A549 treated with RU486 at 1 μM for 4 hours (cell line): ENCODE measurements at places on chromosomes 5 and 9. TPM values are rescaled to one million over a fixed set of nuclear protein-coding genes. Genes with fewer than 3 reads are reported as not detected.

The CCNJL gene
- 10.8 to 13.7 TPM (median 12.8 TPM) in 5 replicates for total RNA-seq

The MEGF9 gene
- total RNA-seq, result 14.0 to 29.7 TPM (median 26.6 TPM) in 5 replicates

The ECPAS gene
- 38.5 to 52.0 TPM (median 39.8 TPM) in 5 replicates for total RNA-seq

The CLK4 gene
- 8.7 to 10.2 TPM (median 8.9 TPM) in 5 replicates for total RNA-seq

The SLC6A7 gene
- total RNA-seq, result 0.03 TPM in 3 of 5 replicates, not detected in the others

The HTR4 gene
- total RNA-seq, result not detected in 5 replicates

The TNFAIP8 gene
- total RNA-seq, result 16.0 to 42.0 TPM (median 24.8 TPM) in 5 replicates

The NUDT12 gene
- total RNA-seq, result 0.98 to 1.8 TPM (median 1.6 TPM) in 5 replicates

The RIC1 gene
- total RNA-seq, result 9.2 to 12.9 TPM (median 12.5 TPM) in 5 replicates

The PALM2AKAP2 gene
- total RNA-seq, result 0.22 to 0.51 TPM (median 0.46 TPM) in 5 replicates

The AJM1 gene
- 3.1 to 4.4 TPM (median 4.0 TPM) in 5 replicates for total RNA-seq

The ENTREP1 gene
- 0.28 to 0.71 TPM (median 0.49 TPM) in 5 replicates for total RNA-seq

The GABRA1 gene
- total RNA-seq, result not detected in 5 replicates

The SLU7 gene
- 43.5 to 66.4 TPM (median 47.9 TPM) in 5 replicates for total RNA-seq

The ITGA2 gene
- total RNA-seq, result 16.6 to 32.9 TPM (median 29.0 TPM) in 5 replicates

The STKLD1 gene
- total RNA-seq, result 0.08 to 1.4 TPM (median 0.67 TPM) in 5 replicates

The ANKRD18B gene
- 3.2 to 10.0 TPM (median 9.0 TPM) in 5 replicates for total RNA-seq

The SLC36A2 gene
- total RNA-seq, result not detected in 5 replicates

The SPATA9 gene
- total RNA-seq, result 0.42 TPM in 1 of 5 replicates, not detected in the others

The C5orf52 gene
- not detected in 5 replicates for total RNA-seq

The PCSK1 gene
- total RNA-seq, result 0.35 to 0.97 TPM (median 0.67 TPM) in 5 replicates

The PPIC gene
- 13.8 to 17.8 TPM (median 15.9 TPM) in 5 replicates for total RNA-seq

The C9orf153 gene
- 0.23 to 0.43 TPM in 2 of 5 replicates, not detected in the others for total RNA-seq

The SARDH gene
- total RNA-seq, result 0.05 to 0.18 TPM (median 0.07 TPM) in 3 of 5 replicates, not detected in the others

The GARIN3 gene
- not detected in 5 replicates for total RNA-seq

The PLAC8L1 gene
- total RNA-seq, result 0.29 TPM in 1 of 5 replicates, not detected in the others

The IL13 gene
- 0.07 to 0.24 TPM in 2 of 5 replicates, not detected in the others for total RNA-seq

The GGTA1 gene
- total RNA-seq, result 0.06 TPM in 1 of 5 replicates, not detected in the others

The CATSPER3 gene
- 0.19 to 0.67 TPM (median 0.46 TPM) in 5 replicates for total RNA-seq

The C7 gene
- not detected in 5 replicates for total RNA-seq

The PSD2 gene
- 0.05 to 0.10 TPM (median 0.06 TPM) in 3 of 5 replicates, not detected in the others for total RNA-seq

The ADAMTS6 gene
- 0.06 to 0.31 TPM (median 0.08 TPM) in 5 replicates for total RNA-seq

The PAIP1 gene
- total RNA-seq, result 91.5 to 120 TPM (median 118 TPM) in 5 replicates

The DDX4 gene
- total RNA-seq, result not detected in 5 replicates

The SLC31A2 gene
- 6.4 to 7.7 TPM (median 7.1 TPM) in 5 replicates for total RNA-seq

The PCDHAC2 gene
- 2.4 to 6.1 TPM (median 2.8 TPM) in 5 replicates for total RNA-seq

The MEIKIN gene
- not detected in 5 replicates for total RNA-seq

The PLCXD3 gene
- total RNA-seq, result 0.16 to 0.35 TPM (median 0.27 TPM) in 5 replicates

The ZBTB6 gene
- total RNA-seq, result 1.8 to 5.8 TPM (median 5.6 TPM) in 5 replicates

The EIF4EBP3 gene
- 0.54 to 4.1 TPM (median 2.0 TPM) in 5 replicates for total RNA-seq

The SPINK6 gene
- 0.31 to 0.52 TPM (median 0.37 TPM) in 4 of 5 replicates, not detected in the other for total RNA-seq

The HTR1A gene
- total RNA-seq, result not detected in 5 replicates
